Esophagus muscularis mucosa (tissue), 4 donors: ENCODE measurements at places on chromosomes 6 and 20. TPM values are rescaled to one million over a fixed set of nuclear protein-coding genes. Genes with fewer than 3 reads are reported as not detected.

The MDFI gene
- total RNA-seq, result 0.83 TPM

DNA sequence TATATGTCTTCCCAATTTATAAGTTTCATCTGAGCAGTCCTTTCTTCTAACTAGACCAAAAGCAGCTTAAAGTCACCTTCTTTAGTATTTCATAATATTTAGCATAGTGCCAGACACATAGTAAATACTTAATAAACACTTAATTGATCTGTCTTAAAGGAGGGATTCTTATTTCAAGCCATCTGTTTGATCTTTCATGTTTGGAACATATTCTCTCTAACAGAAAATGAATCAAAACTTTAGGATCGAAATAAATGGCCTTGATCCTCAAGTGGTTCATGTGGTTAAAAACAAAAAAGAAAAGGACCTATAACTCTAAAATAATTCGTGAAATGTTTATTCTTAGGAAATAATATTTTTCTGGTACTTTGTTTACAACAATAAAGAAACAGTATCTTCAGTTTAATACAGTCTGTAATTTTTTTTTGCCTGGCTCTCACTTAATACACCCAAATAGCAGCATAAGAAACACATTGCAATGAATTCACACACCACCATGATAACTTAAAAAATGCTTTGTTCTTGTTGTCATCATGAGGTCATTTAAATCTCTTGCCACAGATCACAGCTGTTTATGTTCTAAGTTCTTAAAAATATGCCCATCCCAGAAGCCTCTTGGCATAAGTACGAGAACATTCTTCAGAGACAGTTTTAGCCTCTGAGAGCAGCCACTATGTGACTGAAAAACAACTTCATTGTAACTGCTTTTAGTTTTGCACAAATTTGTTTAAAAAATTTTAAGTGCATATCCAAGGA lies 48.1 kb downstream of the ESF1 start:
- DNase-seq, result no peak
- H3K27ac ChIP-seq, result peak overlapping the region; percentile 81
- H3K27me3 ChIP-seq, result no peaks in the 10 kb centered on the region
- peak overlapping the region; percentile 3 for H3K4me3 ChIP-seq
- no peaks in the 10 kb centered on the region for H3K36me3 ChIP-seq

GRCh38 chr6:153449279-153449678 lies 318.2 kb upstream of the RGS17 start:
- no peaks in the 10 kb centered on the region for H3K27me3 ChIP-seq
- H3K27ac ChIP-seq, result no peak overlapping the region
- H3K36me3 ChIP-seq, result no peaks in the 10 kb centered on the region

DNA sequence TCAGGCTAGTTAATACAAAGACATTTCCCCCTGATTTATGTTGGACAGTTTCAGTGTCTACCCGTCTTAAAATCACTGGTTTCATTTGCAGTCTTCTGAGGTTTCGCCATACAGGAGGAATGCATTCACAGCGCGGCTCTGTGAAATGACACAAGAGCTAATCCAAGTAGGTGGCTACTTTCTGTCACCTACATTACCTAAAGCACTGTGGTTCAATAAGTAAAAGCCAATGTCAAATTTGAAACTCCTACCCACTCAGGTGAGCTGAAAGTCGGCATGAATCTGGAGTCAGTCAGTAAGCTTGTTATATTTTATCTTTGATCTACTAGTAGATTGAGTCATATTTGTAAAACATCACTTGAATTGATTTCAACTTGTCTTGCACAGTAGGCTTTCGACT lies 370.8 kb downstream of the LAMA2 start:
- H3K4me3 ChIP-seq, result no peak overlapping the region
- no peak for DNase-seq
- no peaks in the 10 kb centered on the region for H3K27me3 ChIP-seq
- no peak overlapping the region for H3K27ac ChIP-seq
- no peaks in the 10 kb centered on the region for H3K36me3 ChIP-seq
- H3K4me1 ChIP-seq, result no peaks in the 10 kb centered on the region

- H3K27ac ChIP-seq, result no peak overlapping the region
- DNase-seq, result no peak
- peaks cover 25% of the 10 kb centered on the region for H3K4me1 ChIP-seq
- peaks cover 21% of the 10 kb centered on the region for H3K36me3 ChIP-seq
- H3K4me3 ChIP-seq, result no peak overlapping the region
- H3K27me3 ChIP-seq, result no peaks in the 10 kb centered on the region
These were observed 150.7 kb upstream of the LAMP5 start for GRCh38 chr20:9363673-9364072.

DNA sequence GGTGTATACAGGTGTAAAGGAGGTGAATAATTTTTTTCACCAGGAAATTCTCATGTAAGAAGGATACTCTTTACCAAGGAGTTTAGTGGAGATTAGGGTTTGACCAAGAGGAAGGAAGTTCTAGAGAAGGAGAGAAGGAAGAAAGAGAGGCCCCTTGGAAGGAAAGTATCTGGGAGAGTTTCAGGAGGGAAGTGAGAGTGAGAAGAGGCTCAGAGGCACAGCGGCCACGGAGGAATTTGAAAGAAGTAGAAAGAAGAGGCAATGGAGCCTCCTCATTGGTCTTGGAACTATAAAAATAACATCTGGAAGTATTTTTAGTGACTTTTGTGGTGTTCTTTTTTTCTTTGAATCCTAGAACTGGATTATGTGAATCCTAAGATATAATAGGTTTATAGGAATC lies 50.8 kb upstream of the MCUR1 start:
- H3K4me1 ChIP-seq, result peaks cover 2% of the 10 kb centered on the region
- H3K27me3 ChIP-seq, result peaks cover 12% of the 10 kb centered on the region
- no peak overlapping the region for H3K4me3 ChIP-seq
- H3K36me3 ChIP-seq, result no peaks in the 10 kb centered on the region
- no peak for DNase-seq
- no peak overlapping the region for H3K27ac ChIP-seq
